ENCODE measurements at places on chromosomes 6 and 20. TPM values are rescaled to one million over a fixed set of nuclear protein-coding genes. Genes with fewer than 3 reads are reported as not detected.

- DNase-seq = no peak
Measured at GRCh38 chr20:33915726-33916331, 77.9 kb upstream of the RALY start.

DNA sequence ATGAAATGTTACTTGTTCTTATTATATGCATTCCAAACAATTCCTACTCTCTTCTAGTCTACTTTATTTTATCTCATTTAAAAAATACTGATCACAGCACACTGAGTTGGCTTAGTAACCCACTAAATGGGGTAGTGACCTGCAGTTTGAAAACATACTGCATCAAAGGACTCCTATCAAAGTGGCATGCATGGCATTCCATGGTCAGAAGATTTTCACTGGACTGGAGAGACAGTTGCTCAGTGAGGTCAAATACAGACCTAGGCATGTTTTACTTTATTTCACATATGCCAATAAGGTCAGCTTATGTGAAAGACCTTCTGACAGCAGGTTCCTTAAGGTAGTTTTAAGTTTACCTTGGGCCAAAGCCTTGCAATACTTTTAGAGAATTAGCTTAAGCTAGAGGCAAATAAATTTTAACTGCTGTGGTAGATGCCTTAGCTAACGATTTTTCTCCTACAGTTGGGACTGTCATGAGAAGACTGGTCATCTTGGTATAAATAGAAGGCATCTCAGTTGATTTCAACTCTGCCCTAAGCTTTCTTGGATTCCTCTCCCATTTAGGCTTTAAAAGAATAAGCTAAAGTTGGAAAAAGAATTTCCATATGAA, 35.1 kb downstream of the TPD52L1 start:
- DNase-seq = no peak

- no peak for DNase-seq
Measured at GRCh38 chr6:82493467-82493866, 129.8 kb downstream of the TPBG start.

Gene UNC93A
- total RNA-seq = not detected

Gene PTPRT
- total RNA-seq = 17.8 TPM

Gene HTR1E
- 0.16 TPM for total RNA-seq
